ENCODE measurements at places on chromosomes 1 and 21.

- no peak for DNase-seq
Observed at GRCh38 chr1:85584264-85584781, 3.8 kb downstream of the CCN1 start.

DNA sequence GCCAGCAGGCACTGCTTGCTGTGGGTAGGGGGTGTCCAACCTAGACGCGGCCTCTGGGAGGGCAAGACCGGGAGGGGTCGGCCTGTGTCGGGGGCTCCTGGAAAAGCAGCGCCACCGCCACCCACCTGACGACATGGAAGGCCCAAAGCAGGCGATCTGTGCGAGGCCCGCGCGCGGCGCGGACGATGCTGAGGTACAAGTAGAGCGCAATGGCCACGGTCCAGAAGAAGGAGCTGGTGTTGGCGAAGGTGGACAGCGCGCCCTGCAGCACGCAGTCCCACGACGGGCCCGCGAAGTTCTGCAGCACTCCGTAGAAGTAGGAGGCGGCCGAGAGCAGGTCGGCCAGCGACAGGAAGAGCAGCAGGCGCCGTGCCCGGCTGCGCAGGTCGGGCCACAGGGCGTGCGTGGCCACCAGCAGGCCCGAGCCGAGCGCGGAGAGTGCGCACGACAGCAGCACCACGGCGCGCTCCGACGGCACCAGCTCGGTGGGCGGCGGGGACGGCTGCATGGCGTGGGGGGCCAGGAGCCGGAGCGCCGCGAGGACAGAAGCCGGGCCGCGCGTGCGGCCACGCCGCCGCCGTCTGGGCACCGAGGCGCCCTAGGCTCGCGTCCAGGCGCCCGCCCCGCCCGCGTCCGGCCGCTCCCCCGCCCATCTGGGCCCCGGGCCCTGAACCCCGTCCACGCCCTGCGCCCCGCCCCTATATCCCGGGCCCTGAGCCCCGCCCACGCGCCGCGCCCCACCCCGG lies at the start of gene GPR157:
GPR157 (minus strand) TSS at position 583 of the 746 bp plus-strand sequence; CDS start at position 508, 75 bp downstream.
- DNase-seq = no peak

- DNase-seq = no peak
Observed at GRCh38 chr1:53346814-53347176, 18.9 kb upstream of the LRP8 start.

DNA sequence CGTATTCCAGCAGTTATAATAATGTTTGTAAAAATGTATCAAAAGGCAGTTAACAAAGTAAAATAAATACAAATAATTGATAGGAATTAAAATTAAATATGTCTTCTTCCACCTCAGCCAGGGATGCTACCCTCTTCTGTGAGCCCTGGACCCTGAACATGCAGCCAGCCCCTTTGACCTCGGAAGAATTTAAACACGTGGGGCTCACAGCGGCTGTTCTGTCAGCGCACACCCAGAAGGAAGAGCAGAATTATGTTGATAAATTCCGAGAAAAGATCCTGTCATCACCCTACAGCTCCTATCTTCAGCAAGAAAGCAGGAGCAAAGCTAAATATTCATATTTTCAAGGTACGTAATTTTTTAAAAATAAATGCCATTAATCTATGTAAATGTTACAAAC lies 26.5 kb downstream of the UTS2 start:
- DNase-seq = no peak

GRCh38 chr1:214843281-214843680 lies 239.3 kb upstream of the KCNK2 start:
- no peak for DNase-seq

DNA sequence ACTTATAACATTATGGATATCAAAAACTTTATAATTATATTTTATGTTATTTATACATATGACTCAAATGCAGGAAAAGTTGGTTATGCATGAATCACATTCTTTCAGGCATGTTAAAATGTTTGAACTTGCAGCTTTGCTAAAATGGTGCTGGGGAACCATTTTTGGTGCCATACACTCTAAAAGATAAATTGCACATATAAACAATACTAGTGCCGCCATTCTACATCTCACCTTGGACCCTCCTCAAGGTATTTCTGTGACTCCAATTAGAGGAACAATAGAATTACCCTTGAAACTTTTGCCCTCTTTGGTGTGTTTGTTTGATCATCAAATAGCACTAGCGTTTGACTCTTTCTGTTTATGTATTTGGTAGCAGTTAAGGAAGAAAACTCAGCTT lies 997 bp downstream of the PRKACB start:
- DNase-seq = no peak

DNA sequence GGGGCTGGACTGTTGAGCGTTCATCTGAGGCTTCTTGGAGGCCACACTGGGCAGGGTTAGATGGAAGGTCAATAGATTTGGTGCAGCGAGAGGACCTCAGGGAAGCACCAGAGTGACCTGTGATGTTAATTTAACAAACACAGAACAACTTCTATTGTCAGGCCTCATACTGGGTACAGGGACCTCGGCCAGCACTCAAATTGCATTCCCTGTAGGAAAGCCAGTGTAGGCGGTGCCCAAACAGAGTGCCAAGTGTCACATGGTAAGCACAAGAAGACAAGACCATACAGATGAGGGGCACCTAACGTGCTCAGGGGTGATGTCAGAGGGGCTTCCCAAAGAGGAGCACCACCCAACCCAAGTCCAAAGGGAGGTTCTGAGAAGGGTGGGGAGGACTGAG lies 1.3 kb downstream of the TMEM269 start:
- DNase-seq = no peak

GRCh38 chr21:38740090-38740489 lies 65.6 kb upstream of the ETS2 start:
- no peak for DNase-seq

- no peak for DNase-seq
Observed at GRCh38 chr1:168340781-168341482, 60.3 kb downstream of the TBX19 start.

Measured in brain pericyte (primary cell).